ENCODE measurements at places on chromosomes 7 and 10. TPM values are rescaled to one million over a fixed set of nuclear protein-coding genes. Genes with fewer than 3 reads are reported as not detected.

GRCh38 chr7:101237206-101238067 is at the start of gene CLDN15:
CLDN15 (minus strand) TSS chr7:101237802; CDS start chr7:101237581, 221 bp downstream.
- peak; percentile 66 for ATAC-seq

- ATAC-seq = no peak
Measured at GRCh38 chr7:53350241-53350640, 314.8 kb downstream of the POM121L12 start.

DNA sequence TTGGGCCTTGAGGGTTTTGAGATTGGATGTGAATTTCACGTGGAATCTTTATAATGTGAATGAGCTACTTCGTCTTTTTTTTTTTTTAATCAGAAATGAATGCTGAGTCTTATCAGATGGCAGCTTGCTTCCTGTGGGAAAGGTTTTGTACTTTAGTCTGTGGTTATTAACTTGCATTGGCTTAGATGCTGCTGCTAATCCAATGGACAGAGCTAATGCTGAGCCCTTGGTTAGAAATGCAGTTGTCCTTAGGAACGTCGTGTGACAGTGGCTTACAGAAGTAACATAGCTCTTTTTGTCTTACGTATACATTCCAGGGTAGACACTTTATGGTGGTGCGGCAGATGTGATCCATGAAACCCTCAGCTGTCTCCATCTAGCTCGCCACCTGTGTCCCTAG is 32.8 kb downstream of the ADCY1 start:
- ATAC-seq = no peak

DNA sequence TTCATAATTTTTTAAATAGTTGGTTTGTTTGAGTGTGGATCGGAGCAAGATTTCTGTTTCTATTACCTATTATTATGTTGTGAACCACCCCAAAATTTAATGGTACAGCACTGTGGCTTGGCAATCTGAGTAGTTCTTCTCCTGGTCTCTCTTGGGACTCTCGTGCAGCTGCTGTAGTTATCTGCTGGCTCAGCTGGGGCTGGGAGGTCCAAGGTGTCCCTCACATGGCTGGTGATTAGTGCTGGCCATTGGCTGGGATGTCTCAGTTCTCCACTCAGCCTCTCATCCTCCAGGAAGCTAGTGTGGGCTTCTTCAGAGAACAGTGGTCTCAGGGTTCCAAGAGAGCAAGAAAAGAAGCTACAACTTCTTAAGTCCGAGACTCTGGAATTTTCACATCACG is 15.4 kb downstream of the NPFFR1 start:
- no peak for ATAC-seq

The CALML5 gene
- total RNA-seq = not detected

DNA sequence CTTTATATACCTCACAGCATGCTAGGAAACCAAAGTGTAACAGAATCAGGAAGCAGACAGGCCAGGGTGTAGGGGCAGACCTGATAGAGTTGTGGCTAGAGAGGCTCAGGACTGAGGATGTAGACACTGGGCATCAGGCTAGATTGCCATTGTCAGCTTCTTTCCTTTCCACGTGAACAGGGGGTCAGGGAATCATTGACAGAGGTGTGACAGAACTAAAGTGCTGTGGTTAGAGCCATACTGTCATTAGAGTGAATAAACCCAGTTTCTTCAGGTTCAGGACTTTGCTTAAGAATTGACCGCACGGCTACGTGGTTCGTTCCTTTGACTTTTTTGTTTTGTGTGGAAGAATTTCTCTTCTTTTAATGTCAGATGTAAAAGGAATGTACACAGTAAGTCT is 90.7 kb downstream of the CALD1 start:
- ATAC-seq = no peak

The PIK3AP1 gene
- 1.3 TPM for total RNA-seq

The PON1 gene
- total RNA-seq = 0.23 TPM
